NCI-H345 (cell line): ENCODE measurements at places on chromosomes 2 and 18.

DNA sequence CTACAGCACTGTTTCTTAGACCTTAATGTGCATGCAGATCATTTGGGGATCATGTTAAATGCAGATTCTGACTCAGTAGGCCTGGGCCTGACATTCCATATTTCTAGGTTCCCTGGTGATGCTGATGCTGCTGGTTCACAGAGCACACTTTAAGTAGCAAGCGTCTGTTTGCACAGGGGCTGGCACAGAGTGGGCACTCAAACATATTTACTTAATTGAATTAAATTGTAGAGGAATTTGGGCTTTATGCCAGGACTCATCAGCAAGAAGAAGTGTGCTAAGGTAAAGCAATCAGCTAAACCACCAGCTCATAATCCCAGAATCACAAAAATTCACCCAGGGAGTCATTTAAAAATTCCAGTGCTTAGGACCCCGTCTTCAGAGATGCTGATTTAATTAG lies 25.1 kb upstream of the INPP4A start:
- DNase-seq: no peak

- no peak for DNase-seq
Observed at GRCh38 chr18:44039826-44040225, 640.9 kb upstream of the SETBP1 start.

DNA sequence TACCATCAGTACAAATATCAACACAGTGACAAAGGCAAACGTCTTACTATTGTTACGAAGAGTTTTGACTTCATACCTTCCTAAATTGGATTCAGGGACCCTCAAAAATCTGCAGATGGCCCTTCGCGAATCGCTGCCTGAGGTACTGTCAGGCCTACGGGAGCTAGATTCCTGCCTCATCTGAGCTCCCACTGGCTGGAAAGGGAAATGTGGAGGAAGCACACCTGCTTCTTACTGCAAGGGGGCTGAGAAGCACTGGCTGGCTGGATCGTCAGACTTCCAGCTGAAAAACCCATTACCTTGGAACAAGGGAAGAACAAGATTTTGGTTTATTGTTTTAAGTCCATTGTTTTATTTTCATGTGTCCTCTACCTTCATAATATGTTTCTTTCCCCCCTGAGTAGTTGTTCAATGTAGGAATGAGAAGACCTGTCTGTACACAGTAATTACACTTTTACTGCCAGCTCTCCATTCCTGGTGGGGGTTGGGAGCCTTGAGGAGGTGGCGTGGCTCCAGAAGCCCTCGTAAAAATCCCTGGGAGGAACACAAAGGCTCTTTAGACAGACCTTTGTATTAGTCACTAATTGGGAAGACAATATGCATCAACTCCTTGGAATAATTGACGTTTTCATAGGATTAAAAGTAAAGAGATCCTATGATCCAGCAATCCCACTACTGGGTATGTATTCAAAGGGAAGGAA lies 124.1 kb upstream of the NOSTRIN start:
- no peak for DNase-seq

GRCh38 chr2:76599732-76600368 lies 889.1 kb upstream of the GCFC2 start:
- peak; percentile 83 for DNase-seq

DNA sequence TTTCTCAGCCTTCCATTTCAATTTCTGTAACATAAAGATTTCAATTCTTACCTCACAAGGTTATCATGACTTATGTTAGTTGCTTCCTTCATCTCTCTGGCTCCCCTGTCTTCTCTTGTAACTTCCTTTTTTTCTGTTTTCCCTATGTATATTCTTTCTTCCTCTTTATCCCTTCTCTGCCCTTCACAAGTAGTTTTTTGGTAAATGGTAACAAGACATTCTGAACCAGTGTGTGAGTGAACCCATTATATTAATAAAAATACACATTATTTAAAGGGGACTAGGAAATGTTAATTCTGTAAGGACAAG lies 8.4 kb downstream of the ACSL3 start:
- no peak for DNase-seq

- DNase-seq: no peak
Observed at GRCh38 chr2:1745171-1746023, 1.1 kb upstream of the PXDN start.

- DNase-seq: no peak
Observed at GRCh38 chr2:172200495-172201085, 97.9 kb upstream of the DLX2 start.

DNA sequence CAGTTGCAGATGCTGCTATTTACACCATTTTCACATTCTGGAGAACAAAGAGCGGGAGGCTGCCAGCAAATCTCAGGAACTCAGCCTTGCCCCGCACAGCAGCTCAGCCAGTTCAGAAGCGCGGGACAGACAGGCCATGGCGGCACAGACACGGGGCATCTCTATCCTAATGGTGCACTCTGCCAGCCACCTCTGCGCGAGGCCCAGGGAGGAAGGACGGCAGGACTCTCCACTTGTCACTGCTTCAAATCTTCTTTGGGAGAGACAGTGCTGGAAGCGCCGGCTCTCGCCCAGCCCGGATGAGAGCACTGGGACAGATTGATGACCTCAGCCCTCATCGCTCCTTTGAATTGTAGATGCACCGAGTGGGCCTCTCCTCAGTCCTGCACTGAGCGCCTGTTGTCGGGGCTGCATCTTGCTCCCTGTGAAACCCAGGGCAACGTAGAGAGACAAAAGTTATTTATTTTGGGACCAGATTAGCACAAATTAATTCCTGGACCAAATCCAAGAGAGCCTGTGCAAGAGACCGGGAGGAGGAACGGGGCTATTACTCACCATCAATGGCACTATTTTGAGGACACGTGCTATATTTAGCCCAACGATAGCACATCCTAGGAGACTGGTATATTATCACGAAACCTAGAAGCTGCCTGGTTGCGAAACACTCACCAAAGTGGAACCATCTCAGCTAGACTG lies 211.4 kb upstream of the SMIM21 start:
- peak; percentile 44 for DNase-seq

DNA sequence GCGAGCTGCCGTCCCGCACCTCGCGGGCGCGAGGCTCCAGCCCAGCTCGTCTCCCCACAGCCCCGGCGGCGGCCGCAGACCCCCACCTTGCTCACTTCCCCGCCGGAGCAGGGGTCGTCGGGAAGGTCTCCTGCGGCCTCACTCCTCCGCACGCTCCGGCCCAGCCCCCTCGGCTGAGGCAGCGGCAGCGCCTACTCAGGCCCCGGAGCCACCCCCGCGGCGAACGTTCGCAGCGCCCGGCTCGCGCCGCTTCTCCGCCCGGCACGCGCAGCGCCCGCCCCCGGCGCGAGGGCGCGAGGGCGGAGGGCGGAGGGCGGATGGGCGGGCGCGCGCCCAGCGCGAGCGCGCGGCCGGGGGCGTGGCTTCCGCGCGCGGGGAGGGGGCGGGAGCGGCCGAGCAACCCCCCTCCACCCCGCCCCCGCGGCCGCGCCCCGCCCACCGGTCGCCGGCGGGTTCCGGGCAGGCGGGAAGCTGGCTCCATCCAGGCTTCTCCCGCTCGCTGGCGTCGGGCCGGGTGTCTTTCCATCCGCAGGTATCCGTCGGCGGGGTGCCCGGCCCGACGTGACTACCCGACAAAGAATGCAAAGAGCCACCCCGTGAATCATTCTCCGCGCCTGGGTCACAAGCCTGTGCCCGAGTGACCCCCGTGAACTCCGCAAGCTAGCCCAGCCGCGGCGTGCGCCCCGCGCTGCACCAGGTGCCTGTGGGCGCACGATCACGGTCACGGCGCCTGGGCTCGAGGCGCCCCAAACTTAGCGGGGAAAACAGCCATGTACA lies at the start of gene DTNB:
Gene DTNB, minus strand, starts transcription at position 278 of the 777 bp plus-strand sequence. CDS start 20,917 bp downstream, outside the sequence.
- peak; percentile 88 for DNase-seq

GRCh38 chr2:37573451-37574388 lies 97.7 kb downstream of the CDC42EP3 start:
- DNase-seq: no peak

DNA sequence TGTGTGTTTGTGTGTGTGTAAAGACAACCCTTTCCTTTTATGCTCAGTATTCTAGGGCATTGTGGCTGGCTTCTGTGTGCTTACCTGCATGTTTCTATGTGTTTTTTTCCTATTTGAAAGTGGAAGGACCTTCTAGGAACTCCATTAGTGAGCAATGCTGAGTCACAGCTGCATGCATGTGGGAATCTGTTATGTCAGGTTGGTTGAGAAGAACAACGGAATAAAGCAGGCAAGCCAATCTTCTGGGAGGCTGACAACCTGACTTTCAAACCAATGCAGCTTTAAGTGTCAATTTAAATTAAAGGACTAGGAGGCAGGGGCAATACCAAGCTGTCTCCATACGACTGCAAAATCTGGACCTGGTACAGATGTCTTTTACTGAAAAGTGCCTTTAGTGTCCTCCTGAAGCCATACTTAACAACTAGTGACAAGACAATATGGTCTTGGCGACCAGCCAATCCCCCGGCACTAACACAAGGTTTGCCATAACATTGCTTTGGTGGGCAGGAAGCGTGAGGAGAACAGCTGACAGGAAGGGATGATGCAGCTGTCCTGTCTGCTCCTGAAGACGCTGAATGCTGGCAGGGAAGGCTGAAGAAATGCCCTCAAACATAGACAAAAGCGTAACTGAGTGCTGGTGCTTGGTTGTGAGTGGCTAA lies 514.7 kb upstream of the CDH7 start:
- peak; percentile 74 for DNase-seq

- DNase-seq: peak; percentile 29
Observed at GRCh38 chr2:216023055-216023648, 9.8 kb upstream of the MREG start.

DNA sequence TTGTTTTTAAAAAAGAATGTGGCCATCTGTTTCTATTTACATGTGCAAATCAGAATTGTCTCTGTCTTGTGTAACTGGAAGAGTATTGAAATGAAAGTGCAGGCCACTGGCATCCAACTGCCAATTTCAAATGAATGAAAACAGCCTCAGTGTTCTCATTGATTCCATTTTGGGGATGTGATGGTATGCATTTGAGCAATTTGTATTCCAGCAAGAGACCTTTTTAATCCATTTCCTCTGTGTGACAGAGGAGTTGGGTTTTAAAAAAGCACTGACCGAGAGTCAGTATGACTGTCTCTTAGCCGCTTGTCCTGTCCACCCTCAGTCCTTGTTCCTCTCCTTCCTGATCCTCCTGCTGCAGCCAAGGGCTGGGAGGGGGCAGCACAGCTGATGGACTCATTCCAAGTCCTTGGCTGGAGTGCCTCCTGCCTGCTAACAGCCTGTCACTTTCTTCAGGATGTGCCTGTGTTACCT lies 50.0 kb downstream of the ASAP2 start:
- DNase-seq: no peak

DNA sequence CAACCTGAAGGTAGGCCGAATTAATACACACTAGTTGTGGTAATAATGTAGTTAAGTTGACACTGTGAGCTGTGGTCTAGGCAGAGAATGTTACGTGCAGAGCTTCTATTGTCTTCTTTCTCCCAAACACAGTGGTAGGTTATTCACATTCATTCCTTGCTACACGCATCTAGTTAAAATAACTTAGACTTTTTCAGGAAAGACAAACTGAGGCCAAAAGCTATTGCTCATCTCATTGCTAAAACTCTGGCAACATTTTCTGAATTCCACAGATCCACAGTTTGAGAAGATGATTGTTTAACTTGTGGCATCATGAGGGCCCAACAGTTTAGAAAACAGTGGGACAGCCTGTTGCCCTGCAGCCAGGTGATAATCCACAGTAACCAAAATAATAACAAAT lies 850.4 kb upstream of the FSHR start:
- no peak for DNase-seq

DNA sequence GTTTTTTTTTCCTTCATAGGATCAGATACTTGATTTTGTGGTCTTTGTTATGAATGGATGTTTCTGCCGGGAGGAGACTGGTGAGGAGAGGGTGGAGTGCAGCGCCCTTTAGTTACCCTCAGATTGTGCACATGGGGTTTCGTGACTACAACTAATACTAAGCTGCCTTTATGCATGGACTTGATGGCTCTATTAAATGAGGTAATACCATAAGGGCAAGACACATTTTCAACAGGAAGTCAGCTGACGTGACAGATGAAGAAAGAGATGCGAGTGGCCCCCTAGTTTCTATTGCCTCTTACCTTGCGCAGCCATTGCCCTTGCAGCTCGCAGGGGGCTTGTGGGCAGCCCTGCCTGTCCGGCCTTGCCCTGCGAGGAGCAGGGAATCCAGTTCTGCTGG lies 24.4 kb downstream of the ZNF407 start:
- no peak for DNase-seq

- no peak for DNase-seq
Observed at GRCh38 chr2:135744760-135745314, 3.2 kb downstream of the UBXN4 start.

DNA sequence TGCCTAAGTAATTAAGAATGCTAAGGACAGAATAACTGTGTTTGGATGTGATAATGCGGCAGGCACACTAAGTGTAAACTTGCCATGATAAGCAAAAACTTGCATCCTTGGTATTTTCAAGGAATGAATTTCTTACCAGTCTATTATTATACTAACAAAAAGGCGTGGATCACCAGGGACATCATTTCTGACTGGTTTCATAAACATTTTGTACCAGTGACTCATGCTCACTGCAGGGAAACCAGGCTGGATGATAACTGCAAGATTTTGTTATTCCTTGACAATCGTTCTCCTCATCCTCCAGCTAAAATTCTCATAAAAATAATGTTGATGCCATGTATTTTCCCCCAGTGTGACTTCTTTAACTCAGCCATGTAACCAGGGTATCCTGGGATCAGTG lies 289.5 kb downstream of the CDCA7 start:
- DNase-seq: no peak

DNA sequence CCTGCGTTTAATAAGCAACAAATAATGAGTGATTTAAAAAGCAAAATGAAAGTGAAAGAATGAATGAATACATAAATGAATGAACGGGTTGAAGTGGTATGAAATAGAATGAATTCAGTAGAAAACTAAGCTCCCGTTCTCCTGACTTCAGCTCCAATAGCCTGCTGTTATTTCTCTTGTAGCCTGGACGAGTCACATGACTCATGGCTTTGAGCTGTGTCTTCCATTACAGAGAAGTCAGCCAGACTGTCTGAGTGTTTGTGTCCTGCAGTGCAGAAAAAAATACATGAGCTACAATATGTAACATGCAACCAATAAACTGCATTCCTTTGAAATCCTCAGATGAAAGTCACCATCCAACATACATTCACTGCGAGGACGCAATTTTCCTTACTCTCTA lies 21.2 kb downstream of the SCG2 start:
- DNase-seq: peak; percentile 53

DNA sequence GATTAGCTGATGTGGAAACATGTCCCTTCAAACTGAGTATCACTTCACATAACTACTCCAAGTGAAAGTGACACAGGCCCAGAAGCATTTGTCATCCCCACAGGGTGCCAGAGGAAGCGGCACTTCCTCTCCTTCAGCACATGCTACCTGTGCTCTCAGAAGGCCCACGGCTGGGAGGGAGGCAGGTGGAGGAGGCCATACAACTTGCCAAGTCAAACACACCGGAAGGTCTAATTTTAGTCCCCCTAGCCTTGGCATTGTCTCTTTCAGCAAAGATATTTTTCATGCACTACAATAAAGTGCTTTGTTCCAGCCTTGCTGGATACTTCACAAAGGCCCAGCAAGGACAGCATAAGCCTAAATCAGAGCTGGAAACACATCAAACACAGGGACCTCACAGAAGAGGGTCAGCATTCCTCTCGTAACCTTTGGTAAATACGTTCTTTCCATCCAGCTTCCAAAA lies 38.0 kb downstream of the VSNL1 start:
- peak; percentile 79 for DNase-seq

- DNase-seq: no peak
Observed at GRCh38 chr2:149422337-149422990, 92.1 kb downstream of the LYPD6 start.
